ENCODE measurements at places on chromosomes 7 and 10.

GRCh38 chr7:12386313-12386740 is 17.3 kb downstream of the VWDE start:
- DNase-seq, result no peak

DNA sequence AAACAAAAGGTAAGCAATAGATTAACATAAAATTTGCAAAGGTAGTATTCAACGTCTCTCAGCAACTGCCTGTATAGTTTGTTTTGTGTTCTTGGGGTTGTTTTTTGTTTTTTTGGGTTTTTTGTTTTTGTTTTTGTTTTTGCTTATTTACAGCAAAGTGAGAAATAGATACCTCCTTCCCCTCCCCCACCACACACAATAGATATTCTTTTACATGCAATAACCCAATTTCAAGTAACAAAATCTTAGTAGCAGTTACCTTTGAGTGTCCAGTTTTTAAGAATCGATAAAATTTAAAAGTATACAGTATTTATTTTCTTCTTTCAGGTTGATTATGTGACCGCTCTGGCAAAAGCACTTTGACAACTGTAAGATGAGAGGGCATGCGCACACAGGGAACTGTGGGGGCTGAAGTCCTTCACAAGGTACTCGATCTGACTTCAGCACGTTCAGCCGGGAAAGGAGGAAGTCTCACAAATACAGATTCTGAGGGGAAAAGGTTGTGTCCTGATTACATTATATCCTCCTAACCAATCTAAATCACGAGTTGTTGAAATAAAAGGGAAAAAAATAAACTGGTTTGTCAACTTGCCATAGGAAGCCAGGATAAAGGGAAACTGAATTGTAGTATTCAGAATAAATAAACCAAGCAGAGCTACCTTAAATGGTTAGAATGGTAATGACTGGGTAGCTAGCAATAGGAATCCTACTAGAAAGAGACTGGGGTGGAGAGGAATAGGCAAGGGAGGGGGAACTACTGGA is 47.8 kb downstream of the CPEB3 start:
- DNase-seq, result peak; percentile 22

GRCh38 chr10:92574548-92575261 is 812 bp upstream of the IDE start:
- no peak for DNase-seq

DNA sequence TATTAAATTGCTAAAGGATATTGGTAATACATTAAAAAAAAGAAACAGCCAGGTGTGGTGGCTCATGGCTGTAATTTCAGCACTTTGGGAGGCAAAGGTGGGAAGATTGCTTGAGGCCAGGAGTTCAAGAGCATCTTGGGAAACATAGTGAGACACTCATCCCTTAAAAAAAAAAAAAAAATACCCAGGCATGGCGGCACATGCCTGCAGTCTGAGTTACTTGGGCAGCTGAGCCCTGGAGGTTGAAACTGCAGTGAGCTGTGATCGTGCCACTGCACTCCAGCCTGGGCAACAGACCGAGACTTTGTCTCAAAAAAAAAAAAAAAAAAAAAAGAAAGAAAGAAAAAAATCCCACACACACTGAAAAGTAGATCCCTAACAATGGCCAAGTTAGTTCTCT is 59.7 kb downstream of the MACC1 start:
- no peak for DNase-seq

DNA sequence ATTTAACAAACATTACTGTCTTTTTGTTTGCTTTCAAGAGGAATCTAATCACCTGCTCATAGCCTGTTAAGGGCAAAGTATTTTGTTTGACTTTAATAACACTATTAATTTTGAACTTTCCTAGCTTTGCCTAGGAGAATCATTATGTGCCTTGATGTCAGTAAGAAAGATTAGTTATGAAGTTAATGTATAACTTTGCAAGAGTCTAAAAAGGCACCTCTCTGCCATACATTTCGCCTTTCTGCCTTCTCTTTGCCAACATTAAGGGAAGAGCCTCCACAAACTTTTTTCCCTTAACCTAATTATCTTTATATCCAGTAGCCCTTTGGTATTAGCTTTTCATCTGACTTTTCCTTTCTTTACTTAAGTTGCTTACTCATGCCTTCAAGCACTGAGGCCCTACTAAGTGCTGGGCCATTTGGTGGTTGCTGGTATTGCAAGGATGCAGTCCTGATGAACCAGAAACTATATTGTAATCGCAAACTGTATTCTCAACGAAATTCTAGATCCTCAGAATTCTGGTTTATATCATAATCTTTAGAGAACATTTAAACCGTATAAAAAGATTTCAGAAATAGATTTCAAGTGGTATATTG is 108.5 kb downstream of the SND1 start:
- no peak for DNase-seq

DNA sequence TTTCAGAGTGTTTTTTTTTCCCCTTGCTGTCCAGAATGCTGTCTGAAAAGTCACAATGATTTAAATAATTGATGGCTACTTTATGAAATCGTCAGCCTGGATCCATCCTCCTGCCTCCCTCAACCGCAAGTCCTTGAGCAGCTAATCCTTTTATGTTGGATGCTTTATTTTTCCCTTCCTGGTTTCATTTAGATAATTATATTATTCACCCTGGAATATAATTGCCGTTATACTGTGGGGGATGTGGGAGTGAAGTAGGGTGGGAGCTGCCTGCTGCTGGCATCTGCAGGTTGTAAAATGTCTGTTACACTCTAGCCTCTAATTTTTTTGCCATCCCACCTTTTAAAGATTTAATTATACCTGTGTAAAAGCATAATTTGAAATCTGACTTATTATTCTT is 290.5 kb upstream of the LRGUK start:
- no peak for DNase-seq

GRCh38 chr7:32591938-32592337 is 96.6 kb downstream of the AVL9 start:
- no peak for DNase-seq

DNA sequence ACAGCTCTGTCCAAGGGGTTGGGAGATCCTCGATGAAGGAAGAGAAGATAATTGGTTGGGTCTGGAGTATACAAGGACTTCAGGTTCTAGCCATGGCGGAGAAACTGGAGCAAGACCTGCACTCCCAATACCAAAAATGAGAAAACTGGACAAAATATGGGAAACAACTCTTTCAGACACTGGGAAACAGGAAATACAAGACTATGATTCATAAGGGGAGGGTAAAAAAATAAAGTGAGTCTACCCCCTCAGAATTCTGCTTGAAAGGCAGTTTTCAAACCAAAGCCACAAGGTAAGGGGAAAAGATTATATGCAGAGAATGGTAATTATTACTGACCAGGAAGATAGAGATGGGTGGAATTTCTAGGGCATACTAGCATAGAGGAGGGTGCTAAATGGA is 10.2 kb upstream of the SEC61G start:
- no peak for DNase-seq

- peak; percentile 35 for DNase-seq
Observed at GRCh38 chr7:129664029-129665012, 52.8 kb downstream of the NRF1 start.

GRCh38 chr10:110226543-110226925 is 19.1 kb downstream of the MXI1 start:
- DNase-seq, result peak; percentile 85

DNA sequence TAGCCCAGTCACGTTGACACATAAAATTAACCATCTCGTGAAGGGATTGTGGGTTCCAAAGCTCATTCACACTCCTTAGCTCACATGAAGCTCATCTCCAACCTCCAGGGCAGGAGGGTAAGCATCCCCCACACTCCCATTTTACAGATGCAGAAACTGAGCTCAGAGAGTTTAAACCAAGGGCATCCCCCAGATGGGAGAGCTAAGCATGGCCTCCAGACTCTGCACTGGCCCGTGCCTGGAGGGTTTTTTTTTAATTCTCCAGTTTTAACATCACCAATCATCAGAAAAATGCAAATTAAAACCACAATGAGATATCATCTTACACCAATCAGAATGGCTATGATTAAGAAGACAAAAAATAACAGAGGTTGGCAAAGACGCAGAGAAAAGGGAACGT is 53.3 kb upstream of the TCF7L2 start:
- no peak for DNase-seq

DNA sequence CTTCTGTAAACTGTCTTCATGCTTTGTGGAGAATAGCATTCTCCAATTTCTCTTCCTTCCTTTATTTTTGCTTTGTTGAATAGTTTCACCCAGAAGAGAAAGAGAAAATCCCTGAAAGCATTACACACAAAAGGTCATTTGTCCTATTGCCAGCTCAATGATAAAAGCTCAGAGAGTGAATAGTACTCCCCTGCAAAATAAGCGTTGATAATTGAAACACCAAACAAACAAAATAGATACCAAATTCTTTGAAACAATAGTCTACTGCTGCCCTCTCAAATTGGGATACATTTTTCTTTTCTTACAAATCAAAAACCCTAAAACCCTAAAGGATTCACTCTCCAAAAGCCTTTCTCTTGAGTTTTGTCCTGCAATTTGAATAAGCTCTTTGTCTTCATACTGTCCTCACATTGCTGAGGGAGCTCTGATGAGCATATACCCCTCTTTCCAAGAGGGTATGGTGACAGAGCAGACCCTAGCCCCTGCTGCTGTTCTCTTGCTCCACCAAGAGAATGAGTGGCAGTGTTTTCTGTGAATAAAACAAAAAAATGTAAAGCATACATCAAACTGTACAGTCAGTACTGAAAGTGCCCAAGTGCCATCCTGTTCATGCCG is 134.4 kb downstream of the CSTF2T start:
- no peak for DNase-seq

- no peak for DNase-seq
Observed at GRCh38 chr10:69715156-69715898, 85.3 kb downstream of the FAM241B start.

- no peak for DNase-seq
Observed at GRCh38 chr7:121433775-121434174, 37.7 kb upstream of the FAM3C start.

GRCh38 chr7:148963583-148964482 is 64.5 kb downstream of the PDIA4 start:
- no peak for DNase-seq

- no peak for DNase-seq
Observed at GRCh38 chr10:132549371-132549770, 11.8 kb downstream of the INPP5A start.

GRCh38 chr7:74101061-74101681 is 17.6 kb downstream of the LIMK1 start:
- DNase-seq, result no peak

GRCh38 chr10:119517235-119518141 is 25.0 kb downstream of the RGS10 start:
- DNase-seq, result no peak

DNA sequence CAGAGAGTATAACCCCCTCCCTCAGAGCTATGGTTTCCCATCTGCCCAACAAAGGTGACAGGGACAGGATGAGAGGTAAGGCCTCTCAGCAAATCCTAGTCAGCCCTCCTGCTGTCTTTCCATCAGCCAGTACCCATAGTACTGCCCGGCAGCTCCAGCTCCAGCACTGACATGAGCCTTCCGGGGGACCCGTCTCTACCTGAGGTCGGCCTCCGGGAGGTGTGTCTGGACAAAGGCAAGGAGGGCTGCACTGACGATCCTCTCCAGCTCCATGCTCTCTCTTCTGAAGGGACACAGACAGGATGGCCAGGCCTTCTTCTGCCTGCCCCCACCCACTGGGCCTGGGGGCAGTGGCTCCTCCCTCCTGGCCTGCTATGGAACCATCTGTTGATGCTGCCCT is 4.3 kb downstream of the FBXL15 start:
- no peak for DNase-seq

GRCh38 chr7:133110312-133110711 is 28.4 kb upstream of the CHCHD3 start:
- no peak for DNase-seq

- DNase-seq, result no peak
Observed at GRCh38 chr7:2495418-2496299, 19.5 kb upstream of the GRIFIN start.

DNA sequence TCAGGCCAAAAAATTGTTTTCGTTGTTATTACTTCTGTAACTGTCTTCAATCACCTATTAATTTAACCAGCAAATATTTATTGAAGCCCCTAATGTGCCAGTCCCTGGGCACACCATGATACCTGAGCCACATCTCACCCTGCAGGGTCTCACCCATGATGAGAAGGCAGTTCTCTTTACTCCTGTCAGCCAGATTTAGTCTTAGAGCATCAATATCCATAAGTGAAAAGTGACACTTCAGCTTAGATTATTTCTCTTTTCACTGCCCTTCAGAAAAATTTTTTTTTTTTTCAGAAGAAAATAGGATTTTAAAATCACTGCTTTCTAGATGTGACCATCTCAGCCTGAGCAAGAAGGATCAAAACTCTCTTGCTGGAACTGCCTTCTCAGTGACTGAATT is 258.6 kb upstream of the NFE2L3 start:
- DNase-seq, result no peak

DNA sequence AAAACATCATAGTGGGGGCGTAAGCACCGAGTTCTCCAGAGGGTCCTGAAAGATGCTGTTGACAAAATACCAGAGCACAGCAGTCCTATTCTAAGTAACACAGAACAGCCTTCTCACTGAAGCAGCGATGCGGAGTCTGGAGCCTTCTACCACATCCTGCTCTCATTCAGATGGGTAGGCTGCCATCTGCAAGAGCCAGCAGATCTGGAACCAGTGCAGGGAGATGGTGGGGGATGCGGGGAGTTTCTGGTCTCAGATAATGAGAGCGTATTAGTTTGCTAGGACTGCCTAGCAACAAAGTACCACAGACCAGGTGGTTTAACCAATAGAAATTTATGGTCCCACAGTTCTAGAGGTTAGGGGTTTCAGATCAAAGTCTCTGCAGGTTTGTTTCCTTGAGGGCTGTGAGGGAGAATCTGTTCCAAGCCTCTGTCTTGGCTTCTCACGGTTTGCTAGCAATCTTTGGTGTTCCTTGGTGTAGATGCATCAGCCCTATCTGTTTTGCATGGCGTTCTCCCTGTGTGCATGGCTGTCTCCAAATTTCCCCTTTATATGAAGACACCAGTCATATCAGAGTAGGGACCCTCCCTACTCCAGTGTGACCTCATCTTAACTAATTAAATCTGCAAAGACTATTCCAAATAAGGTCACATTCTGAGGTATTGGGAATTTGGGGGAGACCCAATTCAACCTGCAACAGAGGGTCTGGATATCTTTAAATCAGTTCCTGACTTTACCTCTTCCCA is 52.0 kb upstream of the STEAP1B start:
- DNase-seq, result no peak

GRCh38 chr10:112580267-112580666 is 133.3 kb downstream of the VTI1A start:
- DNase-seq, result no peak

GRCh38 chr10:60073781-60074656 is 167.7 kb upstream of the CCDC6 start:
- DNase-seq, result no peak

All from amniotic stem cell (primary cell).